GM12864 (cell line): ENCODE measurements at places on chromosomes 1 and 21.

GRCh38 chr1:29121516-29121935 lies 2.2 kb downstream of the TMEM200B start:
- DNase-seq: no peak

DNA sequence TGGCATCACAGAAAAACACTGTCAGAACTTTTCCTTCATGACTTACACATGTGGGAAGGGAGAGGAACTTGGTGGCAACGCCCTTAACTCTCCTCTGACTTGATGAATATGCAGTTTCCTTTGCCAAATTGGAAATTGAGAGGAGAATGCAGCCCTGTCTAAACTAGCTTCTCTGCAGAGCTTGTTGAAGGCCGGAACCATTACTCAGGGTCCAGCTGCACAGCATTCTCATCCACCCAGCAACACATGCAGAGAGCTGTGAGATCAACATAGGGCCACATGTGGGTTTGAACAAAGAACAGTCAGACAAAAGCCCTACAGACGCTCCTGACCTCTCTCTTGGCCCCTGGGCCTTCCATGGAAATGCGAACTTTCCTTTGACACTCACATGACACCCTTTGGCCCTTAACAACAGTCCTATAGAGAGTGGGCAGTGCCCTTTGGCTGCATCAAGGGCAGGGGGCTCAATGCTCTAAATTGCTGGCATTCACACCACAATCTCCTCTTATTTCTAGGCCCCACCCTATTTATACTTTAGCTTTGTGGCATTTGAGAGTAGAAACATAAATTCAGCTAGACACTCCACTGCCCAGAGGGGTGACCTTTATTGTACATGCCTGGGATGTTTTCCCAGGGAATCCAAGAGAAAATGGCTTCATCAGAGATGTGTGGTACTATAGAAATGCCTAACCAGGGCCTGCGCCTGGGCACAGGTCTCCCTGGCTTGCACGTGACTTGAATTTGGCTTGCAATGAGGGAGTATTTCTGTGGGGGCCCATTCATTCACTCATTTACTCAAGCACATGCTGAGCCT lies 64.4 kb downstream of the CDC7 start:
- no peak for DNase-seq

GRCh38 chr21:28196981-28197380 lies 795.7 kb downstream of the LTN1 start:
- no peak for DNase-seq

DNA sequence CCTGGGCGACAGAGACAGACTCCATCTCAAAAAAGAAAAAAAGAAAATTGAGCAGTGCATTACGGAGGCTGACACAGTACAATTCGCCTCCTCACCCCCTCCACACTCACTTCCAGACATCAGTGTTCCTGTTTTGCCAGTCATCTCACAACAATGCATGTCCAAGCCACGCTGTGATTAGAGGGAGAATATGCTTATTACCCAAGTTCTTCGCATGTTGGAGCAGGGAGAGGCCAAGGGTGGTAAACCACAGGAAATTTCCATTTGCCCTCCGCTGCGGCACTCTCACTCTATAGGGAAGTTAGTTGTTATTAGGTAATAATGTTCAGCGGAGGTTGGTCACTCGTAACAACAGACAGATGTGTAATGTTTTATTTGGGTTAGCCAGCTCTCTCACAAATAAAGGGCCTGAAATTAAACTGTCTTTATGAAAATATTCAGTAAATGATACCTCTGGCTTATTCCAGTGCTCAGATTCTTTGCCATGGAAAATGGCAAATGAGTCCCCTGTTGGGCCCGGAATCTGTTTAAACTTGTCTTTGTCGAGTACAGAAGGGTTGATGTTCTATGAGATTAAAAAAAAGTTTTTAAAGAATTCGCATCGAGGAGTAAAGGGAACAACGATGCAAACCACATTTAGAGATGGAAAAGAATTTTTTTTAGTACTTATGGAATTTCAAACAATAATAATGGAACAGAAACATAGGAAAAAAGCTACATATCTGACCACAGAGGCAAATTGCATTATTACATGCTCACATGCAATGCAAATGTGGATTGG lies 33.1 kb downstream of the KCNJ15 start:
- no peak for DNase-seq
